Stimulated activated CD8-positive, alpha-beta memory T cell treated with anti-CD3 and anti-CD28 coated beads, Interleukin-7, amount 100 ng/mL, for 4 hours (primary cell): ENCODE measurements at places on chromosomes 7 and 10.

DNA sequence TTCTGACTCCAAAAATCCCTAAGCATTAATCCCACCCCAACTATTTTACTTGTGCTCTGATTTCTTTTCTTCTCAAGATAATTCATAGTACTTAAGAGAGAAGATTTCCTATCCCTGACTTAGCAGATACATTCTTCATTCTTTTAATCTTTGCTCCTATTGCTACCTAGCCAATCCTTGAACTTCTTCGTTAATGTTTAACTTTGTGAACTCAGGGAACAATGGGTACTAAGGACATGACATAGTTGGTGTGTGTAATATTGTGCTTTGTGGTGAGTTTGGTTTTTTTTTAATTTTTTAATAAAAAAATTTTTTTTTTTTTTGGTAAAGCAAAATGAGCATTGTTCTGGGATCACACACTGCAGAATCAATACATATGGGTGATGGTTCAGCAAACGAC, 166.2 kb downstream of the CHCHD3 start:
- no peak for DNase-seq

DNA sequence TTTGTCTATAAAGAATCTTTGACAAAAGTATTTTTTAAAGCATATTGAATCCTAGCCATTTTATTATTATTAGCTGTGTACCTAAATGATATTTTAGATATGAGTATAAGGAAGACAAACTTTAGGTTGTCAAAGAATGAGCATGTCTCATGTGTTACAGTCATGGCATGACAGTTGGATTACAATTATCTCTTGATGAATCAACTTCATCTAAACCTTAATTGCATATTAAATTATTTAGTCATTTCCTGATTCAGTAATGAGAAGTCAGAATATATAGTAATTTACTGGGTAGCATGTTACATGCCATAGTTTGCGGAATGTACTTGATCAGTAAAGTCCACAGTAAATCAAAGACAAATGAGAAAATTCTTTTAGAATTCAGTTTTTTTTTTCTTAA, 59.2 kb downstream of the MAPK8 start:
- no peak for DNase-seq

GRCh38 chr7:120033114-120033513, 239.9 kb upstream of the KCND2 start:
- no peak for DNase-seq

DNA sequence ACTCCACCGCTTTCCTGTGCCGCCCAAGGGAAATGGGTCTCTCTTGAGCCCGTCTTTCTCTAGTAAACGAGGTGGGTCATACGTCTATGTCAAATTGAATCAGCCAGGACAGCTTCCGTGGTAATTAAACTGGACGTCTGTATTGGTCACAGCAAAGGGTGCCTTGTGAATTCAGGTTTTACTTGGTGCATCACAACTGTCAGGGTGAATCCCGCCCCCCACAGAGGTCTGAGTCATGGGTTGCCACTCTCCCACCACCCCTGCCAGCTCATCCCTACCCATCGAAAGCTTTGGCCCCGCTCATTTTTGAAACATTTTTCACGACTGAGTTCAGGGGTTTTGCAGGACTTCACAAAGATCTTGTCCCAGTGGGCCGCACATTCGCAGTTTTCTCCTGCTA, 8.0 kb upstream of the SP8 start:
- no peak for DNase-seq

DNA sequence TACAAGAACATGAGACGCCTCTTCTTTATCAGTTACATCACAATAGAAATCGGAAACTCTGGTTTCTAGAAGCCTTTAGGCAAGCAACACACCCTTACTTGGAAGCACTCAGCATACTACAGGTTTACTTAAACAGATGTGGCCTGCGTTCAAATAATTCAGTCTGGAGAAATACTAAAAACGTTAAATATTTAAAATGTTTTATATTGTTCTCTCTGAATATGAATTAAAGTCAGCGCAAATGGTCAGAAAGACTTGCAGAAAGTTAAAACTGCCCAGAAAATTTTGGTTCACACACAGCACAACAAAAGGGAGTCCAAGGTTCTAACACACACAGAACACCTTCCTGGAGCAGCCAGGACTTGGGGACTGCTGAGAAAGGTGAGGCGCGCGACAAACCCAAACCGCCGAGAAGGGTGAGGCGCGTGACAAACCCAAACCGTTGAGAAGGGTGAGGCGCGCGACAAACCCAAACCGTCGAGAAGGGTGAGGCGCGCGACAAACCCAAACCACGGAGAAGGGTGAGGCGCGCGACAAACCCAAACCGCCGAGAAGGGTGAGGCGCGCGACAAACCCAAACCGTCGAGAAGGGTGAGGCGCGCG, 25.8 kb downstream of the ESYT2 start:
- DNase-seq = no peak

DNA sequence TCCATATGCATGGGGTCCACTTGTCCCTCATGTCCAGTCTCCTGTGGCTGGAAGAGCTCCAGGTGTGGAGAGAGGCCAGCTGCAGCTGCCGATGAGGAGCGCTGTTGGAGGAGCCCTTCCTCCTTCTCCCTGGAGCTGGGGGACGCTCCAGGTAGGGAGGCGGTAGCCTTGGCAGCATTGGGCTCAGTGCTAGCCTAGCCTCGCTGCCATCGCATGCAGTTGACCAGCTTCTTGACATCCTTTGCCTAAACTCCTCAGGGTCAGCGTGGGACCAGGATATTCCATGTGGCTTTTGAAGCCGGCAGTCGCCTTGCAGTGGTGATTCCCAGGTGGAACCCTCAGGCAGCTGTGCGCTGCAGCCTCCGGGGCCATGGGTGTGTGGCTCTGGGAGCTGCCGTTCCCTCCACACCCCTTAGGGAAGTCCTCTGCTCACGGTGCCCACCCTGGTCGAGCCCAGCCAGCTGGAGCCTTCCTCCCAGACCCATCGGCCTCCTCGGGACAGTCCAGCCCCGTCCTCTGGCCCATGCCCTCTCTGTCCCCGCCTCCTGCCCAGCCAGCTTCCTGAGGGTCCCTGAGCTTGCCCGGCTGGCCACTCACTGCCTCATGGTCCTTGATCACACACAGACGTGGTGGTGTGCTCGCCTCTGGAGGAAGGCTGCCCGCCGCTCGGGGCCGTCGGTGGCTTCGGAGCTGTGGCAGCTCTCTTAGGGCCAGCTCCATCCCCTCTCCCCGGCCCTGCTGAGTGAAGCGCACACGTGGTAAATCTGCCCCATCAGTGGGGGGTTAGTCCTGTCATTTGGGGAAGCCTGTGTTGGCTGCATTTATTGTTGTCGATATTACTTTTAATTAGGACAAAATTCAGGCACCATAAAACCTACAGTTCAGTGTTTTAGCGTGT, 21.2 kb downstream of the INPP5A start:
- DNase-seq = no peak

GRCh38 chr10:4840151-4840550, 14.1 kb downstream of the AKR1E2 start:
- no peak for DNase-seq

DNA sequence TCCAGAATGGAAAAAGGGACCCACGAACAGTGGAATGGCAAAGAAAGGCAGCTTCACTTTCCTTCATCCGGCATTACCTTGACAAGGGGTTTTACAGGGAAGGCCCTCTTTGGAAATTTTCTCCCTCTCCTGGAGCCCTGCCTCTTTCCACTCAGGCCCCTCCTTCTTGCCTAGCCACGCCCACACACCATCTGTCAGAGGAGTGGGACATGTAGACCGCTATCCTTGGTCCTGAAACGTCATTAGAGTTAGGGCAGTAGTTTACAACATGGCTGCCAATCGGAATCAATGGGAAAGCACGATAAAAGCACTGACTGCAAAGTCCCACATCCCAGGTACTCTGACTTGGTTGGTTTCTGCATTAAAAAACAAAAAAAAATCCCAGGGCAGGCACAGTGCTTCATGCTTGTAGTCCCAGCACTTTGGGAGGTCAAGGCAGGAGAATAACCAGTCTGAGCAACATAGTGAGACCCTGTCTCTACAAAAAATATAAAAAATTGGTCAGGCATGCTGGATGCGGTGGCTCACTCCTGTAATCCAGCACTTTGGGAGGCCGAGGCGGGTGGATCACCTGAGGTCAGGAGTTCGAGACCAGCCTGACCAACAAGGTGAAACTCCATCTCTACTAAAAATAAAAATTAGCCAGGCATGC, 96.4 kb downstream of the MARCHF5 start:
- DNase-seq = no peak

DNA sequence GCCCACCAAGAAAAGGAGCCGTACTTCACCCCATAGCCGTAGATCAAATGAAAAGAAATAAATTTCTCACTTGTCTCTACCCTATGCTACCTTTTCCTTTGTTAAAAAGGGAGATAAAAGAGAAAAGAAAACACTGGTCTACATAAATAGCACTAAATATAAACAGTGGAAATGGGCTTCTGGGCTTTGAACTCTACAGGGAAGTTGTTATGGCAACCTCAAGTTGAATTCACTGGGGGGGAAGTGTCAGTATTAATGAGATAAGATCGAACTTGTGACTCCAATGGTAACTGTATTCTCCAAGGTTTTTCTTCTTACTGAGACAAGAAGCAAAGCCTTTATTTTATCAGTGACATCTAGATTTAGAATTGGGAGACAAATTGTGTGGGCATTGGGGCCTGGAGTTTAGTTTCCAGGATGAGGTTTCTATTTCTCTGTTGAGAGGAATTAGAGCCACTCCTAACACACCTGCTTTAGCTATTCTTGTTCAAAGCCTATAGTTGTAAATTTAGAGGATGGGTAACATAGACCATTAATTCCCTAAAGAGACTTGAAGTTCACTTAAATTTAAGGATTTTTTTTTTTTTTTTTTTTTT, 604.3 kb upstream of the GALNT17 start:
- DNase-seq = no peak
